ENCODE measurements at places on chromosomes 7 and 10.

DNA sequence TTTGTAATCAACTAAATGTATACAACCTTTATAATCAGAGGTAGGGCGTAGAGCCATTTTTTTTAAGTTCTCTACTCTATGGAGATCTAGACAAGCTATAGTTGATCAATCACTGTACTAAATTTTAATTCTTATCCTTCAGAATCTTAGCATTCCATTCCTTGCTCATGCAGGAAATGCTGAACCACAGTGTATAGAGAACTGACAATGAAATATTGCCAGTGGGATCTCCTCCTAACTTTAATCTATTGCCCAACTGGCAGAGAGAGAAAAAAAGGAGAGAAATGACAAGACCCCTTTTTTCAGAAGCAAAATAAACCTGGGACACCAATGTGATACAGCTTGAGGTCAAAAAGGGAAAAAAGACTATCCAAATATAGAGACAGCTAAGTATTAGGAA lies 26.4 kb upstream of the PPP3CB start:
- H3K27ac ChIP-seq: no peak overlapping the region

GRCh38 chr10:5952731-5953385 lies 24.5 kb downstream of the IL15RA start:
- no peaks in the 10 kb centered on the region for H3K27me3 ChIP-seq
- H3K4me3 ChIP-seq: no peak overlapping the region
- no peaks in the 10 kb centered on the region for H3K4me1 ChIP-seq

DNA sequence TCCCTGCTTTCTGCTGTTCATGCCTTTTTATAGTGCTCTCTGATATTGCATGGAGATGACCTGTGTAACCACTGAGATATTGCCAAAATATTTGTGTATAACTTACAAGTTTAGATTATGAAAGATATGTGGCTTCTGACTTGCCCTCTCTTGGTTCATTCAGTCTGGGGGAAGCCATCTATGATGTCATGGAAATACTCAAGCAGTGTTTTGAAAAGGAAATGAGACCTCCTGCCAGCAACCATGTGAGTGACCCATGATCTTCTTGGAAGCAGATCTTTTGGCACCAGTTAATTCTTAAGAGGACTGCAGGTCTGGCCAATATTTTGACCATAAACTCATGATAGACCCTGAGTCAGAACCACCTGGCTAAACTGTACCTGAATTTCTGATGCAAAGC lies 183.0 kb downstream of the THSD7A start:
- H3K4me1 ChIP-seq: no peaks in the 10 kb centered on the region
- H3K27me3 ChIP-seq: no peaks in the 10 kb centered on the region
- no peak for DNase-seq

- H3K4me1 ChIP-seq: peaks cover 6% of the 10 kb centered on the region
- peaks cover 44% of the 10 kb centered on the region for H3K27me3 ChIP-seq
- H3K4me3 ChIP-seq: no peak overlapping the region
These were observed 529 bp downstream of the CLDN3 start for GRCh38 chr7:73769481-73770001.

- H3K27me3 ChIP-seq: no peaks in the 10 kb centered on the region
- H3K4me3 ChIP-seq: no peak overlapping the region
- no peak overlapping the region for H3K27ac ChIP-seq
These were observed 15.9 kb upstream of the STOX1 start for GRCh38 chr10:68811314-68812009.

GRCh38 chr7:93132216-93132615 lies 14.4 kb upstream of the SAMD9 start:
- no peak for DNase-seq
- no peaks in the 10 kb centered on the region for H3K4me1 ChIP-seq
- no peak overlapping the region for H3K4me3 ChIP-seq

DNA sequence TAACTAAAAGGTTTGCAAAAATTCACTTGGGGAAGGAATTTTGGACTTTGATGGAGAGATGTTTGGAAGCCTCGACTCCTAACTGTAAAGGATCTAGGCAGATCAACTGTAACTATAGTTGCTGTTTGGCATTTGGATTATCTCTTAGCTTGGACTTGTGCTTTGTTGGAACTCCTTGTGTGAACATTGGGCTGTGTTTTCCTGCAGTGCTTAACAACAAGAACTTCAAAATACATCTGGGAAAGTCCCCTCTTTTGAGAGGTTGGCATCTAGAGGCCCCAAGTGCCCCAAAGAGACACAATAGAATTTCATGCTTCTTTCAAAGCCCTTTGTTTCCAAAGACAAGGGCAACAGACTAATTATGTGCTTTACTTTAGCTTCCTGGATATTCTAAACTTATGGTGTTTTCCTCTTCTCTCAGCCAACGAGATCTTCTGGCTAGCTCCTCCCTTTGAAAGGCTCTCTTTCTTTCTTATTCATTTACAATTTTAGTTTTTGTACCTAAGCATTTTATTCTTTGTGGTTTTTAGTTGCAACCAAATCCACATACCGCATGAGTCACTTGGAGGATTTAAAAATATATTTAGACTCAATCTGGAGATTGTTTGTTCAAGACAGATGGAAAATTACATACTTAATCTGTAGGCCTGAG lies 11.6 kb downstream of the ABCA13 start:
- H3K27me3 ChIP-seq: peaks cover 2% of the 10 kb centered on the region
- no peak overlapping the region for H3K27ac ChIP-seq
- H3K4me1 ChIP-seq: no peaks in the 10 kb centered on the region
- no peaks in the 10 kb centered on the region for H3K36me3 ChIP-seq
- H3K4me3 ChIP-seq: no peak overlapping the region

Data from activated CD8-positive, alpha-beta T cell treated with anti-CD3 and anti-CD28 coated beads, Interleukin-2, amount 10 ng/mL, durations not matched to agents 7 days and 5 days (primary cell).